Activated CD8-positive, alpha-beta T cell treated with anti-CD3 and anti-CD28 coated beads for 36 hours (primary cell): ENCODE measurements at places on chromosomes 6 and 20. TPM values are rescaled to one million over a fixed set of nuclear protein-coding genes. Genes with fewer than 3 reads are reported as not detected.

GRCh38 chr6:138667408-138667807, 106.2 kb upstream of the CCDC28A start:
- no peak for DNase-seq
- no peak overlapping the region for H3K27ac ChIP-seq
- H3K36me3 ChIP-seq = no peaks in the 10 kb centered on the region
- no peaks in the 10 kb centered on the region for H3K27me3 ChIP-seq

- no peak overlapping the region for H3K4me3 ChIP-seq
- H3K27me3 ChIP-seq = no peaks in the 10 kb centered on the region
- peaks cover 28% of the 10 kb centered on the region for H3K36me3 ChIP-seq
- DNase-seq = no peak
- H3K27ac ChIP-seq = no peak overlapping the region
These were observed 24.0 kb downstream of the TNFAIP3 start for GRCh38 chr6:137890983-137891537.

GRCh38 chr6:119129148-119129967, 50.9 kb upstream of the FAM184A start:
- no peak overlapping the region for H3K27ac ChIP-seq
- H3K27me3 ChIP-seq = peaks cover 2% of the 10 kb centered on the region
- peaks cover 7% of the 10 kb centered on the region for H3K4me1 ChIP-seq
- no peak overlapping the region for H3K4me3 ChIP-seq

The KHDRBS2 gene
- not detected for total RNA-seq

DNA sequence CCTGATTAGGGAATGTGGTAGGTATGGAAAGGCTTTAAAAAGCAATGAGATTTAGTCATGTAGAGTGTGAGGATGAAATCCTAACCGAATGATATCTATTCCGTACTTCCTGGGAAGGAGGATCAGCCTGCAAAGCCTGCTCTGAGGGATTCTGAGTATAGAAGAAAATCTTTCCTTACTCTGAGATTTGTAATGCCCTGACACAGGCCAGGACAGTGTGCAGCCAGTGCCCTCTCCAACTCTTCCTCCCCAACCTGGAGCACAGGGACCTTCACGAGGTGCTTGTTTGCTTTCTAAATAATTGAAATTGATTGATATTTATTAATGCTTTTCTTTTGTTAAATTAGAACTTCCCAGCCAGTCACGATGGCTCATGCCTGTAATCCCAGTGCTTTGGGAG, 131.6 kb downstream of the ADGRG6 start:
- H3K27me3 ChIP-seq = no peaks in the 10 kb centered on the region
- H3K4me3 ChIP-seq = no peak overlapping the region
- H3K36me3 ChIP-seq = no peaks in the 10 kb centered on the region
- no peak overlapping the region for H3K27ac ChIP-seq
- no peak for DNase-seq

- H3K27me3 ChIP-seq = no peaks in the 10 kb centered on the region
- H3K4me3 ChIP-seq = no peak overlapping the region
- H3K36me3 ChIP-seq = peaks cover 1% of the 10 kb centered on the region
These were observed 270.5 kb downstream of the NRN1 start for GRCh38 chr6:5736016-5736738.

GRCh38 chr20:17223553-17223952, 3.3 kb upstream of the PCSK2 start:
- H3K36me3 ChIP-seq = no peaks in the 10 kb centered on the region
- H3K27ac ChIP-seq = no peak overlapping the region
- H3K4me1 ChIP-seq = no peaks in the 10 kb centered on the region

The TAP1 gene
- 211 TPM for total RNA-seq

DNA sequence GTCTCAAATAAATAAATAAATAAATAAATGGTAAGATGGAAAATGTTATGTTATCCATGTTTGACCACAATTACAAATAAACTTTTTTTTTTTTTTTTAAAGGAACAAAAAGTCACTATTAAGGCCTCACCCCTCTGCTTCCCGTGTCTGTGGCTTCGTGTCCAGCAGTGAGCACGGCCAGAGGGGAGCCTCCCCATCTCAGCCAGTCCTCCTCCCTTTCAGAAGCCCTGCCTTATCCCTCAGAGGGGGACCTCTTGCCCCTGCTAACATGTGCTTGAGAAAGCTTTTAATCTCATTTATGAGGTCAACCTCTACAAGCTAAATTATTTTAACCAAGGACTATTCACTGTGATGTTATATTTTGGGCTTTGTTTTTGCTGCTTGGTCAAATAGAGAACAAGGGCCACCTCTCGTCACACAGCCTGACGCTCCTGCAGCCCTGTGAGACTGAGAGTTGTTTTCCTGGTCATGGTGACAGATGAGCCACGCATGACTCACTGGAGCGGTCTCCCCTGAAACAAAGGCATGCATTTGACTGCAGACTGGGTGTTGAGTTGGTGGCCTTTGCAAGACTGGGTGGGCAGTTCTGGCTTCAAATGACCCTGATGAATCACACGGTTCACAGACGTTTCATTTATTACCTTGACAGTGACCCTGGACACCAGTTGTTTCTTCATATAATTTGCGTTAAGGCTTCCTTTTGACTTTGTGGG, 131.8 kb downstream of the TIAM2 start:
- peaks cover 33% of the 10 kb centered on the region for H3K4me1 ChIP-seq
- H3K27me3 ChIP-seq = no peaks in the 10 kb centered on the region
- H3K4me3 ChIP-seq = no peak overlapping the region
- peaks cover 11% of the 10 kb centered on the region for H3K36me3 ChIP-seq
- peak overlapping the region; percentile 81 for H3K27ac ChIP-seq
- DNase-seq = peak; percentile 86

- H3K36me3 ChIP-seq = peaks cover 2% of the 10 kb centered on the region
- no peak overlapping the region for H3K4me3 ChIP-seq
- DNase-seq = no peak
These were observed 70.9 kb downstream of the UST start for GRCh38 chr6:148817689-148818088.

The PPIL6 gene
- total RNA-seq = 0.27 TPM

DNA sequence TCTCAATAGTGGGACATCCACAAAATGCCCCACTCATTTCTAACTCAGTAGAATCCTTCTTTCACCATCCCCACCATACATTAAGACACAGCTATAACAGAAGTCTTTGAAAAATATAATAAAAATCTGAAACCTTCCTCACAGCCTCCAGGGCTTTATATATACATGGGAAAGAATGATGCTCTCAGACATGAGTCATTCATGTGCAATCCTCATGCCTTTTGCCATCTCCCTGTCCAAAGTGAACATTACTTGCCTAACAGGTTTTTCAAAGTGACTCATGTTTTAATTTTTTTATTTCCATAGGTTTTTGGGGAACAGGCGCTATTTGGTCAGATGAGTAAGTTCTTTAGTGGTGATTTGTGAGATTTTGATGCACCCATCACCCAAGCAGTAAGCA, 162.7 kb downstream of the RALGAPA2 start:
- no peak for DNase-seq
- H3K4me1 ChIP-seq = peaks cover 30% of the 10 kb centered on the region
- H3K4me3 ChIP-seq = no peak overlapping the region
- H3K27ac ChIP-seq = no peak overlapping the region
- H3K27me3 ChIP-seq = no peaks in the 10 kb centered on the region

- H3K27me3 ChIP-seq = no peaks in the 10 kb centered on the region
- H3K4me3 ChIP-seq = no peak overlapping the region
- no peaks in the 10 kb centered on the region for H3K36me3 ChIP-seq
- H3K27ac ChIP-seq = no peak overlapping the region
- no peaks in the 10 kb centered on the region for H3K4me1 ChIP-seq
- DNase-seq = no peak
These were observed 27.2 kb upstream of the LAMP5 start for GRCh38 chr20:9487231-9487630.

The CYP39A1 gene
- not detected for total RNA-seq

GRCh38 chr20:14984768-14985622, 647.6 kb upstream of the FLRT3 start:
- H3K4me3 ChIP-seq = no peak overlapping the region
- H3K36me3 ChIP-seq = peaks cover 3% of the 10 kb centered on the region
- no peaks in the 10 kb centered on the region for H3K27me3 ChIP-seq
- H3K27ac ChIP-seq = no peak overlapping the region
- DNase-seq = no peak
- no peaks in the 10 kb centered on the region for H3K4me1 ChIP-seq

The THEMIS gene
- 79.5 TPM for total RNA-seq

- no peak overlapping the region for H3K27ac ChIP-seq
- peaks cover 14% of the 10 kb centered on the region for H3K4me1 ChIP-seq
- DNase-seq = no peak
- H3K4me3 ChIP-seq = no peak overlapping the region
- no peaks in the 10 kb centered on the region for H3K36me3 ChIP-seq
These were observed 96.8 kb downstream of the ANKRD60 start for GRCh38 chr20:58131551-58132142.

DNA sequence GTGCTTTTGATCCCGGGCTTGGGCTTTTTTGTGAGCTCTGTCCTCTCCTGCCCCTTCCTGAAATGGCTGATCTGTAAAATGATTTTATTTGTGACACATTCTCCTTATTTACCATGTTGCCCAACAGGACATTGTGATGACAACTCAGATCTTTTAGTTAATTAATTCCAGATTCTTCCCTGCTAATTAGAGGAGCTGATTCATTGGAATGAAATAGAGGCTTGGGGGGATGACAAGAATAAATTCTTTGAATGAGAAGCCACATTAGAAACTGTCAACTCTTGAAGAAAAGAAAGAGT, 26.1 kb upstream of the GABRR1 start:
- H3K36me3 ChIP-seq = no peaks in the 10 kb centered on the region
- no peak overlapping the region for H3K4me3 ChIP-seq
- H3K4me1 ChIP-seq = peaks cover 18% of the 10 kb centered on the region
- no peak for DNase-seq

DNA sequence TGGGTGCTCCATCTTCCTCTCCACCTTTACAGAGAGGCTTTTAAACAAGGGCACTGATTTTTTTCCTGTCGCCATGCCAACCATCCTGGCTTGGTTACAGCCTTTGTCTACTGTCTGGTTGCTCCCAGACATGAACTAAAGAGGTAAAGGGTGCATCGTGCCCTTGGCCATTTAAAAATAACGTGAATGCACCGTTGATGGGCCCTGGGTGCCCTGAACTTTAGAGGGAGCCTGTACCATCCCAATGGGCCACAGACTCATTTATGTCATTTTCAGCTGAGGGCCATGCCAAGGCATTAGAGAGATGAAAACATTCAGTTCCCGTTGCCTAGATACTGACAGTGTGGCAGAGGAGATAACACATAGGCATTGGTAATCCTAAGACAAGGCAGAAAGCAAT, 23.3 kb downstream of the TMC2 start:
- H3K4me1 ChIP-seq = no peaks in the 10 kb centered on the region
- DNase-seq = no peak
- H3K27me3 ChIP-seq = peaks cover 41% of the 10 kb centered on the region
- no peak overlapping the region for H3K27ac ChIP-seq
- no peaks in the 10 kb centered on the region for H3K36me3 ChIP-seq
- H3K4me3 ChIP-seq = no peak overlapping the region

- H3K4me1 ChIP-seq = no peaks in the 10 kb centered on the region
- DNase-seq = no peak
- H3K4me3 ChIP-seq = no peak overlapping the region
- H3K27me3 ChIP-seq = no peaks in the 10 kb centered on the region
- no peaks in the 10 kb centered on the region for H3K36me3 ChIP-seq
- H3K27ac ChIP-seq = no peak overlapping the region
These were observed 161.3 kb downstream of the MEI4 start for GRCh38 chr6:77814119-77814518.

DNA sequence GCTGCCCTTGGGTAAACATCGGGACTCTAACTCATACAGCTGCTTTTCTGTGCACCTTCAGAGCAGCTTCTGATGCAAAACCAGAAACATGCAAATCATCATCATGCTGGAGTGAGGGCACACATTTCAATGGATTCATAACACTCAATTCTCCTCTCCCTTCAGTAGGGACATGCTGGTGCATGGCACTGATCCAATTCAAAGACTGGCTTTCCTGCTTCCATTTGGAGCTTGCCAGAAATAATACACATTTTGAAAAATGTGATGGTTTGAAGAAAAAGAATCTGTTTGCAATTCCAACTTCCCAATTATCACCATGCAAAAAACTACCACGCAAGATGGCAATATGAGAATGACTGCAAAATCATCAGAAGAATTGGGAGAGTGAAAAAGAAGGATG, 65.2 kb upstream of the PDE10A start:
- H3K36me3 ChIP-seq = no peaks in the 10 kb centered on the region
- no peak for DNase-seq
- no peak overlapping the region for H3K27ac ChIP-seq
- no peak overlapping the region for H3K4me3 ChIP-seq
- H3K27me3 ChIP-seq = peaks cover 3% of the 10 kb centered on the region
- no peaks in the 10 kb centered on the region for H3K4me1 ChIP-seq

- H3K4me1 ChIP-seq = peaks cover 13% of the 10 kb centered on the region
- H3K27ac ChIP-seq = no peak overlapping the region
- H3K36me3 ChIP-seq = no peaks in the 10 kb centered on the region
- DNase-seq = no peak
- H3K4me3 ChIP-seq = no peak overlapping the region
These were observed 322.2 kb downstream of the SOX4 start for GRCh38 chr6:21915707-21916260.

The NT5E gene
- 5.2 TPM for total RNA-seq

The PHACTR1 gene
- total RNA-seq = 0.11 TPM

DNA sequence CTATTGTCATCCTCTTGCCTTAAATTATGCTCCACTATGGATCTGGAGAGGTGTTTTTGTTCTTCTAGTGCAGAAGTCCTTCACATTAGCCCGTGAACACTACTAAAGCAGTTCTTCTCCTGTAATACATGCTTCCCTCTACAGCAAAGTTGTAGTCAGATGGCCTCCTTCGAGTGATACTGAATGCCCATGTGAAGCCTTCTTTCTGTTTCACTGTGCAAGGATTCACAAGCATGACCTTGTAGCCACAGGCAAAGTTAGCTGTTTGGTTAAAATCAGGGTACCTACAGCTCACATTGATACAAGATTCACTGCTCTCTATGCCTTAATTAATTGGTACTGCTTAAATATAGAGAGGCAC, 47.6 kb downstream of the ARHGAP18 start:
- H3K36me3 ChIP-seq = no peaks in the 10 kb centered on the region
- H3K4me1 ChIP-seq = peaks cover 13% of the 10 kb centered on the region
- no peak for DNase-seq
- H3K27me3 ChIP-seq = no peaks in the 10 kb centered on the region
- no peak overlapping the region for H3K4me3 ChIP-seq

- no peak overlapping the region for H3K27ac ChIP-seq
- no peak overlapping the region for H3K4me3 ChIP-seq
- H3K27me3 ChIP-seq = no peaks in the 10 kb centered on the region
- H3K36me3 ChIP-seq = peaks cover 22% of the 10 kb centered on the region
- no peak for DNase-seq
These were observed 66.9 kb downstream of the BCKDHB start for GRCh38 chr6:80173411-80173810.

DNA sequence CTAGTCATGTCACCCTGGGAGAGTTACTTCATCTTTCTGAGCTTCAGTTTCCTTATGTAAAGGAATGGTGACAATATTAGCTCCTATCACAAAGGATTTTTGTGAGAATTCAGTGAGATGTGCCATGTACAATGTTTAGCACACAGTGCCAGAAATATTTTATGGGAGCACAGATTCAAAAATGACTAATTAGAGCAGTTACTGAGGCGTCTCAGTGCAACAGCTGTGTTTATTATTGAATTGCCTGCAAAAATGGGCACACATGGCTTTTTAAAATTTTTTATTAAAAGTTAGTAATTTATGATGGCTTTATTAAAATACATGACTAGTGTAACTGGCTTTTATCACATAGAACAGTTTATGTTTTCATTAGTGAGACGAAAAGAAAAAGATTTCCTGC, 134.3 kb upstream of the AHI1 start:
- no peak overlapping the region for H3K4me3 ChIP-seq
- no peak for DNase-seq
- H3K27ac ChIP-seq = no peak overlapping the region
- peaks cover 7% of the 10 kb centered on the region for H3K27me3 ChIP-seq
- H3K36me3 ChIP-seq = peaks cover 19% of the 10 kb centered on the region
